Fibroblast of villous mesenchyme (primary cell): ENCODE measurements at places on chromosomes 2 and 18. TPM values are rescaled to one million over a fixed set of nuclear protein-coding genes. Genes with fewer than 3 reads are reported as not detected.
A peak's percentile ranks its signal among the peaks of the same experiment; 100 is the strongest.

ITGAV gene
- total RNA-seq, result 260 and 417 TPM in 2 replicates

OSBPL6 gene
- total RNA-seq, result 3.9 and 6.5 TPM in 2 replicates

HOXD4 gene
- total RNA-seq, result 5.5 and 7.8 TPM in 2 replicates

RFTN2 gene
- 4.7 and 6.4 TPM in 2 replicates for total RNA-seq

INHA gene
- total RNA-seq, result 0.43 and 0.64 TPM in 2 replicates

DIPK1C gene
- total RNA-seq, result not detected in 2 replicates

GRCh38 chr2:149782572-149782971 lies 195.0 kb upstream of the MMADHC start:
- DNase-seq, result no peak

DNA sequence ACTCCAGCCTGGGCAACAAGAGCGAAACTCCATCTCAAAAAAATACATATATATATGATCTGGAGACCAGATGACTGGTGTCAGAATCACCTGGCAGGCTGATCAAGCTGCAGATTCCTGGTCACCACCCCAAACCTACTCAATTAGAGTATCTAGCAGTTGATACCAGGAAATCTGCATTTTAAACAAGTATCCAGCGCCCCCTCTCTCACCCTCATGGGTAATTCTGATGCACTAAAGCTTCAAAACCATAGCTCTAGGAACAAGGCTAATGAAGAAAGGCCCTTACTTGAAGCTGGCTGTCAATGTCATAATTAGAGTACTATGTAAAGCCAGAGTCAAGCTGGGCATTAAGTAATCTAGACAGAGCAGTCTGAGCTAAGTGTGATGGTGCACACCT lies 25.0 kb upstream of the PCBP1 start:
- DNase-seq, result no peak

GRCh38 chr2:130852521-130853115 lies 15.9 kb downstream of the ARHGEF4 start:
- DNase-seq, result no peak

DNA sequence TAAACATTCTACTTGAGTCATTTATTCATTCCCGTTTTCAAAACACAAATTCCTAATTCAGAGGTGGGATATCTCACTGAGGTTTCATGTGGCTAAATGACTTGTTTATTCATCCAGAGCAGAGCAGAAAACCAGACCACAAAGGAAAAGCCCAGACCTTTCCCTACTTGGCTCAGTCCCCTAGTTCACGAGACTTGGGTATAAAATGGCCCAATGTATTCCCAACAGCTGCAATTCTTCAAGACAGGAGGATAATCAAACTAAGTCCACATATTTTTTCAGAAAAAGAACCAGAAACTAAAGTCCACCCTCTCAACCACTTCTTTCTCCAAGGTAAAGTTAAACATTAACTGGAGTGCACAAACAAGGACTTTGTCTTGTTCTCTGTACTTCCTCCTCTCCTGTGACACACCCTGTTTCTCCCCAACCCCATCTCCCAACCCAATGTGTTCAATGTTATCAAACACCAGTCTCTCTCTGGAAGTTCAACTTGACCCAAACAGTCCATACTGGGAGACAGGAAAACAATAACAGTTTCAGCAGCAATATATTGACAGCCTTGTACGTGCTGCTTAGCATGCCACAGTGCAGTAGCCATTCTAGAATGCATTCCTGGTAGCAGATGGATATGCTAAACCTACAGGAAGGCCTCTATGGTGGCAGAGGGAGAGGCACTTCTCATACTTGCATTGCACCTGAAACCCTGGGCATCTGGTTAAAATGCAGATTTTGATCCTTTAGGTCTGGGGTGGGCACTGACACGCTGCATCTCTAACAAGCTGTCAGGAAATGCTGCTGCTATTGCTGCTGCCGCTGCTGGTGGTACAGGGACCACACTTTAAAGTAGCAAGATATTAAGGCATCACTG lies 110.7 kb downstream of the INO80D start:
- peak; percentile 34 for DNase-seq

DNA sequence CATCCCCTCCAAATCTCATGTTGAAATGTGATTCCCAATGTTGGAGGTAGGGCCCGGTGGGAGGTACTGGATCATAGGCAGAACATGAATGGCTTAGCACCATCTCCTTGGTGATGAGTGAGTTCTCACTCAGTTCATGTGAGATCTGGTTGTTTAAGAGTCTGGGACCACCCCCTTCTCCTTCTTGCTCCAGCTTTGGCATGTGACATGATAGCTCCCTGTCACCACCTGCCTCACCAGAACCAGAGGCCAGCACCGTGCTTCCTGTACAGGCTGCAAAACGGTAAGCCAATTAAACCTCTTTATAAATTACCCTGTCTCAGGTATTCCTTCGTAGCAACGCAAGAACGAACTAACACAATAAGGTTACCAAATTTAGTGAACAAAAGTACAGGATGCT lies 95.4 kb downstream of the ZBTB7C start:
- no peak for DNase-seq

GRCh38 chr2:134932864-134933526 lies 14.4 kb downstream of the CCNT2 start:
- DNase-seq, result no peak

GRCh38 chr18:56508370-56509036 lies 129.9 kb downstream of the TXNL1 start:
- no peak for DNase-seq

DNA sequence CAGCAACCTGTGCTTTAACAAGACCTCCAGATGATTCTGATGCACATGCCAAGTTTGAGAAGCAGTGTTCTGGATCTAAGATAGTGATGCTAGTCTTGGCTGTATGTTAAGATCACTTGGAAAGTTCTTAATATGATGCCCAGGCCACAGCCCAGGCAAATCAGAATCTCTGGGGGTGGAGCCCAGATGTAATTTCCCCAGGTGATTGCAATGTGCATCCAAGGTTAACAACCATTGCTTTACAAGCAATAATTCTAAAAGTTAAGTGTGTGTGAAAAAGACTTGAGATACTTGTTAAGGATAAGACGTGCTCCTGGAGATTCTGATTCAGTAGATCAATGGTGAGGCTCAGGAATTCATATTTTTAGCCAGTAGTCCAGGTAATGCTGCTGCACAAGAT lies 44.3 kb upstream of the MYO1B start:
- no peak for DNase-seq

- DNase-seq, result no peak
Observed at GRCh38 chr2:46963941-46964673, 48.5 kb upstream of the MCFD2 start.

DNA sequence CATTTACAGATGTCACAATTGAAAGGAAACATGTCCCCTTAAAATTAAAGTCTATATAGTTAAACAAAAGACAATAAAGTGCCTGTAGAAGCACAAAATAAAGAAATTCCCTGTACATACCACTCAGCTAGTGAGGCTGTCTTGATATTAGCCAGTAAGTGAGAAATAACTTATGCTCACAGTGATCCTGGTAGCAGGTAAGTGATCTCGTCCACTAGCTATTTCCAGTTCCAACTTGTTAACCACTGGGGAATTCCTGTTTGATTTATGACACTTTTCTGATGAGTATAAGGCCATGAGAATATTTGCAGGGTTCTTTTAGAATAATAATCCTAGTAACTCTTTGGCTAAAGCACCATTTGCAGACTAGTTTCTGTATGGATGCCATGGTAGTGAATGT lies 127.9 kb upstream of the PGAP1 start:
- no peak for DNase-seq

DNA sequence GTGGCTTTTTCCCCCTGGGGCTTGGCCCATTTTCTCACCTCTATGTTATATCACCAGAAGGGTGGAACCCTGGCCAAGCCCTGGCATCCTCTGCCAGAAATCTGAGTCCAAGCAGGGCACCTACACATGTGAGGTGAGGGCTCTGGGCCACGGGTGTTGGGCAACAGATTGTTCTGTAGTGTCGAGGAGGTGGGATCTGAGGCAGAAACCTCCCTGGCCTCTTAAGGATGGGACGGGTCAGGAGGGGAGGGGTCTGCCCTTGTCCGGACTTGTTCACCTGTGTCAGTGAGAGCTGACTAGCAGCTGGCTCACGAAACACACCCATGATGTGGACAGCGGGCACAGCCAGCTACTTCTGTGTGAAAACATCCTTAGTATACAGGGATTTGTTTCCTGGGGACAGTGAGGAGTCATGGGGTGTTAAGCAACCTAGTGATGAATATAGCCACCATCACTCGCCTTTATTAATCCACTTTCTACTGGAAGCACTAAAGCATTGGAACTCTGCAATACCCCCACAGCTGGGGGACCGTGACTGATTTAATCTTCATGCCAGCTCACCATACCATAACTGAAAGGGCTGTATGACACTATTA lies 35.6 kb downstream of the EPAS1 start:
- DNase-seq, result peak; percentile 72

DNA sequence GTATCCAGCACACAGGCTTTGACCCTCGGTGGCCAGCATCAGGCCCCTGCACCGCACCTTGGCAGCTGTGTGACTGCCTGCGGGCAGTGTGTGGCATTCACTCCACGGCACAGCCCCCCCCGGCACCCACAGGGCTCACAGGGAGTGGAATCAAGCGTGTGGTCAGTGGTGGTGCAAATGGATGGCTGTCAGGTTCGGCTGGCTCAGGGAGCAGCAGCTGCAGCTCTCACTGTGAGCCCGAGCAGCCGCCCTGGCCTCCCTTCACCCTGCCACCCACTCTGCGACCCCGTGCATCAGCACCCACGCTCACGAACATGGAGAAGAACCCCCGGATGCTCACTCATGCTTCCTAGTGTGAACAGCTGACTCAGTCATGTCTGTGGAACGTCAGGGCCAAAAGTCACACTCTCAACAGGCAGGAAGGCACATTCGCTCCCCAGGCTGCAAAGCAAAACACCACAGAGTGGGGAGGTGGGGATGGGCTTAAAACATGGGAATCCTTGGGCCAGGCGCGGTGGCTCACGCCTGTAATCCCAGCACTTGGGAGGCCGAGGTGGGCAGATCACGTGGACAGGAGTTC lies 41.5 kb upstream of the GPC1 start:
- peak; percentile 63 for DNase-seq

- DNase-seq, result no peak
Observed at GRCh38 chr2:59939236-59939635, 614.2 kb downstream of the BCL11A start.

- DNase-seq, result no peak
Observed at GRCh38 chr18:46412916-46413315, 244.1 kb downstream of the LOXHD1 start.

DNA sequence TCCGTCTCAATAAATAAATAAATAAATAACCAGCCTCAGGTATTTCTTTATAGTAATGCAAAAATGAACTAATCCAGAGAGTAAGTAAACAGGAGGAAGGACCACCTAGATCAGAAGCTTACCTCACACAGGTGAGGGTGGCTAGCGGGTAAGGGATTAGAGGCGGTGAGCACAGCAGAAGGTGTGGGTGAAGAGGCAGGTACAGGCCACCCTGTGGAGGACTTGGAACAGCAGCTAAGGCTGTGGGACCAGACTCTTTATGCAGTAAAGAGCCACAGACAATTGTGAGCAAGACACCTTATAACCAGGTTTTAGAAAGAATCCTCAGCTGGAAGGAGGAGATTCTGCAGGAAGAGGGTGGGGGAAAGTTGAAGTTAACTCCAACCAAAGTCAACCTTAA lies 34.2 kb upstream of the TTR start:
- DNase-seq, result no peak

GRCh38 chr2:18988631-18989232 lies 369.7 kb downstream of the OSR1 start:
- DNase-seq, result no peak

DNA sequence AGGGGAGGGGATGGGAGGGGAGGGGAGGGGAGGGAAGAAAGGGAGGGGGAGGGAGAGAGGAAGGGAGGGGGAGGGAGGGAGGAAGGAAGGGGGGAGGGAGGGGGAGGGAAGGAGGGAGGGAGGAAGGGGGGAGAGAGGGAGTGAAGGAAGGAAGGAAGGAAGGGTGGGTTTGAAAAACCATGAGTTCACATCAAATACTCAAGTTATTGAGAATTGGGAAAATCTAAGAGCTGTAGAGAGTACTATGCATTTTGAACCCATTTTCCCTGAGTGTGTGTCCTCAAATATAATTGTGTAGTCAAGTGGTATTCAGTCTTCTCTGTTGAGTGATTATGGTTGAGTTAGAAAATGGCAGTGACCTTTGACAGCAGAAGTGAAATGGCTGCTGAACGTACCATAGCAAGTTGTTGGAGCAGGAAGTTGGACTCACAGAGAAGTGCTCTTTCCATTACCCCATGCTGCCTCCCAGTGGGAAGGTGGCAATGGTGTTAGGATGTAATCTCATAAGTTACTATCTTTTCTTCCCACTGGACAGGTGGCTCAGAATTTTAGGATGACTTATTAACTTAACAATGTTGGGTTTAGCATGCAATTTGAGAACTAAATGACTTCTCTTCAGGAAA lies 214.6 kb downstream of the SETBP1 start:
- peak; percentile 76 for DNase-seq

DNA sequence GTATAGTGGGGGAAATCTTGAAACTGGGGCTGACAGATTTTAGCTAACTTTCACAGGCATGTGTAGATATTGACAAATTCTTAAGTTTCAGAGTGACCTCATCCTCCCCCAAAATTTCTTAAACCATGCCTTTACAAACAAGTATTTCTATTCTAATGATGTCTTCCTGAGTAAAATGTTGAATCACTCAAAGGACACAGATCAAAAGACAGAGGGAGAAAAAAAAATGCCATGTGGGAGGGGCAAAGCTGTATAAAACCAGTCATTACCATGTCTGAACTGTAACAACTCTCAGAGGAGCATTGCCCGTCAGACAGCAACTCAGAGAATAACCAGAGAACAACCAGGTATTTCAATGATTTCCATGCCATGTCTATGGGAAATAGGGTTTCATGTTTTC lies at the start of gene SERPINB2:
Gene SERPINB2, plus strand, starts transcription at position 282 of the 400 bp plus-strand sequence. CDS start 3,740 bp downstream, outside the sequence.
- no peak for DNase-seq
